Epithelial cell of alveolus of lung (primary cell): ENCODE measurements at places on chromosomes 7 and 10. TPM values are rescaled to one million over a fixed set of nuclear protein-coding genes. Genes with fewer than 3 reads are reported as not detected.

CCDC172 gene
- total RNA-seq: not detected in 2 replicates

WASHC2A gene
- total RNA-seq: 18.5 and 19.8 TPM in 2 replicates

MDH2 gene
- 96.7 and 197 TPM in 2 replicates for total RNA-seq

PTPRN2 gene
- 0.78 and 2.7 TPM in 2 replicates for total RNA-seq

COL17A1 gene
- 1.0 and 7.5 TPM in 2 replicates for total RNA-seq

ASAH2 gene
- total RNA-seq: 0.56 and 0.65 TPM in 2 replicates
